Muscle of back (tissue), 13 donors: ENCODE measurements at places on chromosomes 1 and 21. TPM values are rescaled to one million over a fixed set of nuclear protein-coding genes. Genes with fewer than 3 reads are reported as not detected.

Gene OR2T11
- not detected for polyA plus RNA-seq

Gene SPATA1
- polyA plus RNA-seq: 2.8 TPM

Gene TMPRSS15
- 0.68 TPM for polyA plus RNA-seq

Gene CR1
- polyA plus RNA-seq: 2.0 TPM

GRCh38 chr1:65393347-65393746, 27.1 kb upstream of the LEPR start:
- DNase-seq: peak; percentile 2

Gene NBPF10
- 1.5 TPM for polyA plus RNA-seq

GRCh38 chr1:107673006-107673405, 292.0 kb downstream of the VAV3 start:
- no peak for DNase-seq

- DNase-seq: no peak
Measured at GRCh38 chr1:160859166-160859565, 3.5 kb downstream of the CD244 start.

DNA sequence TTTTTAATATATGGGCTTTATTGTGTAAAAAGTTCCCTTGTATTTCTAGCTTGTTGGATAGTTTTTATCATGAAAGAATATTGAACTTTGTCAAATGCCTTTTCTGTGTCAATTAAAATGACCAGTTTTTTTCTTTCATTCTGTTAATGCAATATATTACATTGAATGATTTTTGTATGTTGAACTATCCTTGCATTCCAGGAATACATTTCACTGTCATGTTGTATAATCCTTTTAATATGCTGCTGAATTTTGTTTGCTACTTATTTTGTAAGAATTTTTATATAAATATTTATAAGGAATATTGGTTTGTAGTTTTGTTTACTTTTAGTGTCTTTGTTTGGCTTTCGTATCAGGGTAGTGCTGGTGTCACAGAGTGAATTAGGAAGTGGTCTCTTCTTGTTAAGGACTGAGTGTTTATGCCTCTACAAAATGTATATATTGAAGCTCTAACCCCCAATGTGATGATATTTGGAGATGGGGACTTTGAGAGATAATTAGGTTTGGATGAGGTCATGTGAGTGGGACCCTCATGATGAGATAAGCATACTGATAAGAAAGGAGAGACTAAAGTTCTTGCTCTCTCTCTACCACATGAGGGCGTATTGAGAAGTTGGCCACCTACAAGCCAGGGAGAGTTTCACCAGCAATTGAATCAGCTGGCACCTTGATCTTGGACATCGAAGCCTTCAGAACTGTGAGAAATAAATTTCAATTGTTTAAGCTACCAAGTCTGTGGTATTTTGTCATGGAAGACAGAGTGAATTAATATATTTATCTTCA, 12.0 kb upstream of the SLAMF6 start:
- no peak for DNase-seq

DNA sequence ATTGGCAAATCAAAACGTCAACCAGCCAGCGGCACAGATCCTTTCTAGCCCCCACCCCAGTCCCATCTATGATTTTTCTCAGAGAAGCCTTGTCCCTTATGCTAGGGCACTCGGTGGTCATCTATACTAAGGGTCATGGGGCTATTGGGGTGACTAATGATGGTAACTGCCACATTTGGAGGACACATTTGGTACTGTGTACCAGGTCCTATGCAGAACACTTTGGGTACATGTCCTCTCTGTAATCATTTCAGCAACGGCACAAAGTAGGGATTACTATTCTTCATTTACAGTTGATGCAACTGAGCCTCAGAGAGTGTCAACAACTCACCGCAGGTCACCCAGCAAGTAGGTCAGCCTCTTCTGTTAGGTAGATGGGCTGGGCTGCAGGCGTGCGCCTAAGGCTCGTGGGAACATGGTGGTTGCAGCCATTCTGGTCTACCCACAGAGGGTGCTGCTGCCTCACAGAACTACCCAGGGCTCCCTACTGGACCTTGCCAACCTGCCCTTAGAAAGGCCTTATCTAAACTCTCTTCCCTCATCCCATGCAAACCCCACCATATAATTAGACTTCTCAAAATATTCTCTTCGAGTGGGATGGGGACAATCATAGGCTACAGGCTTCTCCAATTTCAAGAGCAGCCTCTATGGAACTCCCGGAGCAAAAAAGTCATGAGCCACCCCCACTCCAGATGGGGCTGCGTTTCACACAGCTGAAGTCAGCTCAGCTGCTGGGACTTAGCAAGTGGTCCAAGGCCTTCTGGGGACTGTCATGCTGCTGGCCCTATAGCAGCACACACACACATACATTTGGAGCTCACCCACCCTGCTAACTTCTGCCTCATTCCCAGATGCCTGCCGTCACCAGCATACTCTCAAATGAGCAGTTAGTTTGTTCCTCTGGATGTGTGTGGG, 5.8 kb upstream of the SDHB start:
- DNase-seq: peak; percentile 71

DNA sequence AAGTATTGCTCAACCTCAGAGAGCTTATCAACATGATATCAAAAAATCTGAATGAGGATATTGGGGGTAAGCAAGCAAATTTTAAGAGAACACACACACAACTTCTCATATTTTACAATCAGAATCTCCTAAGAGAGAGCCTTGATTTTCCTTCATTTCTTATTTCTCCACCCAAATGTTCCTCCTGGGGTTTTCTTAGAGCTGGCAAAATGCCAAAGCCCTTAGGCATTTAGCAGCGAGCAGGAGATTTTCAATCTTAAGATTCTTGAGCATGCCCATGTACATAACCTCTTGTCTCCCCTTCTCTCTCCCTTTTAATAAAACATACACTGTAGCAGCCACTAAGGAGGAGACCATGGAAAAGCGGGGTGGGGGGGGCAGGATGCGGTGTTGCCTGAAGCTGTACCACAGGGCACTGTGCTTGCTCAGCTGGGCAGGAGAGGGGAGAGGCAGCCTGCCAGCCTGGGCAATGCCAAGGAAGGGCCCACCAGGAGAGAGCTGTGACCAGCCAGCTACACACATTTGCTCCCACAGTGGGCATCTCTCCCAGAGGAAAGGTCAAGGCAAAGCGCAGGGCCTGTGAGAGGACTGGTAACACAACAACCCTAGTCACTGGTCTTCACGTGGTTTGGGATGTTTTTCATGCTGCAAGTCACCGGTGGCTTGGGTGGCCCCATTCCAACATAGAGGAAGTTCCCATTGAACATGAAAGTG, 4.3 kb downstream of the BRINP2 start:
- DNase-seq: no peak

DNA sequence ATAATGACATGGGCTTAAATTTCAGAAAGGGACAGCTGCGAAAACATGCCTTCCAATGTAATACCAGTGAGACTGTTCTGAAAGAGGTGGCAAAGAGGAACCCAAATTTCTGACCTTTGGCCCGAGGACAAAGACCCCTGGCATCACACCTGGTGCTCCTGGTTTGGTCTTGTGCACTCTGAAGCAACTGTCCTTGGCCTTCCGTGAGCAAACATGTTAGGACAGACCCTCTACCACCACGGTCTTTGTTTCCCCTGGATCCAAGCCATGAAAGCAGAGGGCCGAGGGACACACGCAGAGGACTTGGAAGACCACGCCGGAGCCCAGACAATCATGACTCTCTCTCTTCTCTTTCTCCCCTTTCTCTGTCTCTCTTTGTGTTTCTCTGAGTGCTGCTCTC, 6.0 kb downstream of the REG4 start:
- no peak for DNase-seq

GRCh38 chr1:98032958-98033357, 112.1 kb upstream of the DPYD start:
- DNase-seq: no peak

DNA sequence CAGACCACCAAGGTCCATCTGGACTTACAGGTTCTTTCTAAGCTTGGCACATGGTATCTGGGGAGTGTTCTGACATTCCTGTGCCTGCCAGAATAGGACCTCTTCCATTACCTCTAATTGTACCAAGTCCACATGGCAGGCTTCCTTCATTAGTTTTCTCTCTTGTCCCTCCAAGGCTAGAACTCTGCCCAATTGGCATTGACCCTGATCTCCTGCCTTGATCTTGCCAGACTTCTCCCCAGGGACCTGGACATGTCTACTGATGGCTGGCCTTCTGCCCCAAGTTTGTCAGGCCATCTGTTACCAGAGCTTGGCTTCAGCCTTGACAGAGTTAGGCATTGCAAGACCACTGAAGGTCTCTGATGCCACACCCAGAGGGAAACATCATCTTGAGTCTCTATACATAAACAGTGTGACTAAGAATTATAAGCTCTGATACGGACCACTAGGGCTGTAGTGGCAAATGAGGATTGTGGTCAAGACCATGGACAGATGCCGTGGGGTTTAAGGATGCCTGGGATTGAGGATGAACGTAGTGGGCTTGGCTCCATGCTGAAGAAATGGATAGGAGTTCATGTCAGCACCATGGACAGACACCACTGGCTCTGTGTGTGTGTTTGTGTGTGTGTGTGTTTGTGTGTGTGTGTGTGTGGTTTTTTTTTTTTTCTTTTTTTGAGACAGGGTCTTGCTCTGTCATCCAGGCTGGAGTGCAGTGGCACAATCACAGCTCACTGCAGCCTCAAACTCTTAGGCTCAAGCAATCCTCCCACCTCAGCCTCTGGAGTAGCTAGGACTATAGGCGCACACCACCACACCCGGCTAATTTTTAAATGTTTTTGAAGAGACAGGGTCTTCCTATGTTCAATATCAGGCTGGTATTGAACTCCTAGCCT, 19.5 kb upstream of the PSMB2 start:
- DNase-seq: peak; percentile 43

DNA sequence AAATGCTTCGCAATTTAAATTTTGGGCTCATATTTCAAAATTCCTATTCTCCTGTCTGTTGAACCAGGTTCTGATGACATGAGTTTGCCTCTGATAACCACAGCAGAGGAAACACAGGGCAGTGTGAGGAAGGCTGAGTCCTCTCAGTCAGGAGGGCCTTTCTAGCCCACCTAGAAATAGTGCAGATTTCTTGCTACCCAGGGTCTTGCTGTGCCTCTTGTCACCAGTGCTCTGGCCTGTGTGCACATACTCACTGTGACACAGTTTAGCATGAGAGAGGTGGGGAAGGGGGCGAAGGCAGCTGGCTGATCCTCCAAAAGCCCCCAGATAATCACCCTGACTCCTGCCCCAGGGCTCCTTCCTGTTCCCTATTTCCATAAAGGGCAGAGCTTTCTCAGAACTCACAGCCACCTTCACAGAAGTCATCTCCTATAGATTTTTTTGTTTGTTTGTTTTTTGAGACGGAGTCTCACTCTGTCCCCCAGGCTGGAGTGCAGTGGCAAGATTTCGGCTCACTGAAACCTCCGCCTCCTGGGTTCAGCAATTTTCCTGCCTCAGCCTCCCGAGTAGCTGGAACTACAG, 23.7 kb downstream of the ERRFI1 start:
- no peak for DNase-seq

GRCh38 chr1:9107136-9107535, 21.8 kb downstream of the GPR157 start:
- DNase-seq: no peak

Gene PTPN7
- polyA plus RNA-seq: 0.46 TPM

Gene BATF3
- 1.5 TPM for polyA plus RNA-seq

Gene ATF3
- 144 TPM for polyA plus RNA-seq

GRCh38 chr1:27102707-27103468, 52.0 kb downstream of the SLC9A1 start:
- DNase-seq: peak; percentile 52

DNA sequence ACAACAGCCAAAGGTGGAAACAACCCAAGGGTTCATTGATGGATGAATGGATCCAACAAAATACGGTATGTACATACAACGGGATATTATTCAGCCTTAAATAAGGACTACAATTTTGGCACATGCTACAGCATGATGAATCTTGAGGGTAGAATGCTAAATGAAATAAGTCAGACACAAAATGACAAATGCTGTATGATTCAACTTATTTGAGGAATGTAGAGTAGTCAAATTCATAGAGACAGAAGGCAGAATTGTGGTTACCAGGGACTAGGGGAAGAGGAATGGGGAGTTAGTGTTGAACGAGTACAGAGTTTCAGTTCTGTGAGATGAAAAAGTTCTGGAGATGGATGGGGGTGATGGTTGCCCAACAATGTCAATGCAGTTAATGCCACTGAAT, 118.0 kb upstream of the PAXBP1 start:
- no peak for DNase-seq

DNA sequence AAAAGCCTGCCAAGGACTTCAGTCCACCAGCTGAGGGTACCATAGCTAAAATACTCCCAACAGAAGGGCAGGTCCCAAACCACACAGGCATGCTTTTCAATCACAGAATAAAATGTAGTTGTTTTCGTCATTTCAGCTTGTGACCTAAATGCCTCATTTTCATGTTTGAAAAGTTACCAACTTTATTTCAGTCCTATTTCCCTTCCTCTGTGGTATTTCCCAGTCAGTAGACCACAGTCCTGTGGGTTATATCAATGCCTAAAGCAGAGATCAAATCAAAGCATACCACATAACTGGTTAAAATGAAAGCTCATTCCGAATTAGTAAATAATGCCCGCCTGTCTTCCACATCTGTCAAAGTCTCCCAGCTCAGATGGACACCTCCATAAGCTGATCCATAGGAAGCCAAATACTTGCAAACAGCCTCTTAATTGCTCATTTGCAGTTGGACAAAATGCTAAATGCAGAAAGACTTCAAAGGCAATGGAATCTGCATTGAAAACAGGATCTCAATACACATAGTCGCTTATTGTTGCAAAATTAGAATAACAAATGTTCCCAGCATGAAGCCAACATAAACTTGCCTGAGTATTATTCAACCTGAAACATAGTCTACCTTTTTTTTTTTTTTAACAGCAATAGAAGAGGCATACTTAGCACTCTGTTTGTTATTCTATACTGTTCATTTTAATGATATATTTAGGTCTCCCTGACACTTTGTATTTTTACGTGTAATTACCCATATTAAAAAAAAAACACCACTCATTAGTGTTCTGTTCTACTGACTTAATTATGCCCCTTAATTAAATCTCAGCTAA, 53.9 kb downstream of the NR5A2 start:
- DNase-seq: peak; percentile 23

Gene LDLRAD1
- not detected for polyA plus RNA-seq

- no peak for DNase-seq
Measured at GRCh38 chr1:66283622-66284041, 250.3 kb upstream of the SGIP1 start.
